Activated CD8-positive, alpha-beta memory T cell treated with anti-CD3 and anti-CD28 coated beads for 1 hour (primary cell): ENCODE measurements at places on chromosomes 5 and 9.

DNA sequence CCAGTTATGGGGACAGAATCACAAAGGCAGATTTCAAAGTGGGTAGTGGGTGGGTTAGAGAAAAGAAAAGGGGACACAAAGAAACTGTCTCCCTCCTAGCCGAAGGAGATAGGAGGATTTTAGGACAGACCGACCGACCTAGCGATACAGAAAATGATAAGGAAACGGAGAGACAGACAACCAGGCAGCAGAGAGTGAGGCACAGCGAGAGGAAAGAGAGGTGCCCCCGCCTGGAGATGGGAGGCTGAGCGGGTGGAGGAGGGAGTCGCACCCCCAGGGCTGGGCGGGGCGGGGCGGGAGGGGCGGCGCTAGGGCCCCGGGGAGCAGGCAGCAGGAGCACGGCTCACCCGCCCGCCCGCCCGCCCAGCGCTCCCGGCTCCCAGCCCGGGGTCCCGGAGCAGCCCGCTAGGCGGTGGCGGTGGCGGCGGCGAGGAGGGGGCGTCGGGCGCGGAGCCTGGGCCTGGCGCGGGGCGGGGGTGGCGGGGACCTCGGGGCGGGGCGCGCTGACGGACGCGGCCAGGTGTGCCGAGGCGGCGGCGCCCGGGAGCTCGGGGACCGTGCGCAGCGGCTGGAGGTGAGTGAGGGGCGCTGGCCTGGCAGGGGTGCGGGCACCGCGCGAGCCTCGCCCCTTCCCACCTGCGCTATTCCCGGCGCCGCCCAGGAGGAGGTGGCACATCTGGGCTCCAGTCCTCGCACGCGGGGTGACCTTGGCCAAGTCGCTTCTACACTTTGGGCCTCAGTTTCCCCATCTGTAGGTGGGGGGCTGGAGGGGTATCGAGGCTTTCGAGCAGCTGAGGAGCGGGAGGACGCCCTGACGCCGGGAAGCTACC lies 15.9 kb upstream of the SYNPO start:
- no peak for DNase-seq

DNA sequence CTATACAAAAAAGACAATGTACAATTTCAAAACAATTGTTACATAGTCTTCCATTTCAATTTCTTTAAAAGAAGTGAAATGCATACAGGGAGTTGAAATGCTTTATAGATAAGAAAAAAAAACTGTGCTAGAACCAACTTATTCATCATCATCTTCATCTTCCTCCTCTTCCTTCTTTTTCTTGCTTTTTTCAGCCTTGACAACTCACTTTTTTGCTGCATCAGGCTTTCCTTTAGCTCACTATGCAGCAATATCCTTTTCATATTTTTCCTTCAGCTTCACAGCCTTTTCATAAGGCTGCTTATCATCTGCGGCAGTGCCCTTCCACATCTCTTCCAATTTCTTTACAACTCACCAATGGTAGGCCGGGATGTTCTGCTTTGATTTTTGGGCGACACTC lies 4.4 kb downstream of the LHFPL2 start:
- DNase-seq = no peak

DNA sequence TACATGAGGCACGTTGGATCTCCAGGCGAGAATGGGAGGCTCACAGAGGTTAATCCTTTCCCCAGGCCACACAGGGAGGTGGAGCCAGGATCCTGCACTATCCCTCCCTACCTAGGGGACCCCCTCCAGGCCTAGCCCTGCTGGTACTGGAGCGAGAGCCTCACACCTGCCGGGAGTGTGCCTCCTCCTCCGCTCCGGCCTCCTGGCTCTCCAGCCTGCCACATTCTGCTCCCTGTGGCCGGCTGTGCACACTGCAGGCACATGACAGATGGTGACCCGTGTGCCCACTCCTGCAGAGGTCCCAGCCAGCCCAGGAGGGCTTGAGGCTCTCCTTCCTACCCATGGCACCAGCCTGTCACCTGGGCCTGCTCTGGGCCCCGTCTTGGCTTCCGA lies 93.4 kb downstream of the RXRA start:
- DNase-seq = no peak

DNA sequence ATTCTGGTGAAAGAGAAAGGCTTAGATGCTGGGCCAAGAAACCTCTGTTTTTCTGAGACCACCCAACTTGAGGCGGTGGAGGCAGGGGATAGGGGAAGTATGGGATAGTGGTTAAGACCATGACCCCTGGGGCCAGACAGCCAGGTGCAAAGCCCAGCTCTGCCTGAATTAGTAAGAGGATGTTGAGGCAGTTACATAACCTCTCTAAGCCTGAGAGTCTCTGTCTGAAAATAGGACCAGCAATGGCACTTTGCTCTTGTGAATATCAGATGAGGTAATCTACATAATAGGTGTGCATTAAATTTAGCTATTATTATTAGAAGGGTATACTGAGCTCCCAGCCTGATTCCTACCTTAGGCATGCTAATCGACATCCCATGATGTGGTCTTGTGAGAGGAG lies 68.2 kb downstream of the DOCK2 start:
- no peak for DNase-seq

DNA sequence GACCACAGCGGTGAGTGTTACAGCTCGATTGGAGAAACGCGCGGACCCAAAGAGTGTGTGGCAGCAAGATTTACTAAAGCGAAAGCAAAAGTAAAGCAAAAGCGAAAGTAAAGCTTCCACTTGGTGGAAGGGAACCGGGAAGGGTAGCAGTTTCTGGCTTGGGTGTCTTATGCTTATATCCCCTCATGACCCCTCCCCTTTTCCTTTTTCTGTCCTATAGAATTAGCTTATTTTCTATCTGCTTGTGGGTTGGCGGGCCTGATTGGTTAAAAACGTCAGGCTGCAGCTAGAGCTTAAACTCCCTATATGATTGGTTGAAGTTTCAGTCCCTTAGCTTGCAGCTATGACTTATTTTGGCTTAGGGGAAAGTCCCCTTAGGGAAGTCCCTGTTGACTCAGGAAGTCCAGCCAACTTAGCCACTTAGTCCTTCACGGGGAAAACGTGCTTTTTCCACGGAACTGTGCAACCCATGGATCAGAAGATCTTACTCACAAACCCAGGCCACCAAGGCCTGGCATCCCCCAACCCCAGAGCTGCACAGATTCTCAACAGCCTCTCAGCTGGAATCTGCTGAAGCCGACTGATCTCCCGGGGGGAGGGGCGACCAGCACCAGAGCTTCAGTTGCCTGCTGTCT lies 114.2 kb upstream of the ADAMTS16 start:
- no peak for DNase-seq

- no peak for DNase-seq
Observed at GRCh38 chr5:32790411-32790951, 79.4 kb downstream of the NPR3 start.

GRCh38 chr9:94907264-94907936 lies 180.9 kb downstream of the AOPEP start:
- no peak for DNase-seq

DNA sequence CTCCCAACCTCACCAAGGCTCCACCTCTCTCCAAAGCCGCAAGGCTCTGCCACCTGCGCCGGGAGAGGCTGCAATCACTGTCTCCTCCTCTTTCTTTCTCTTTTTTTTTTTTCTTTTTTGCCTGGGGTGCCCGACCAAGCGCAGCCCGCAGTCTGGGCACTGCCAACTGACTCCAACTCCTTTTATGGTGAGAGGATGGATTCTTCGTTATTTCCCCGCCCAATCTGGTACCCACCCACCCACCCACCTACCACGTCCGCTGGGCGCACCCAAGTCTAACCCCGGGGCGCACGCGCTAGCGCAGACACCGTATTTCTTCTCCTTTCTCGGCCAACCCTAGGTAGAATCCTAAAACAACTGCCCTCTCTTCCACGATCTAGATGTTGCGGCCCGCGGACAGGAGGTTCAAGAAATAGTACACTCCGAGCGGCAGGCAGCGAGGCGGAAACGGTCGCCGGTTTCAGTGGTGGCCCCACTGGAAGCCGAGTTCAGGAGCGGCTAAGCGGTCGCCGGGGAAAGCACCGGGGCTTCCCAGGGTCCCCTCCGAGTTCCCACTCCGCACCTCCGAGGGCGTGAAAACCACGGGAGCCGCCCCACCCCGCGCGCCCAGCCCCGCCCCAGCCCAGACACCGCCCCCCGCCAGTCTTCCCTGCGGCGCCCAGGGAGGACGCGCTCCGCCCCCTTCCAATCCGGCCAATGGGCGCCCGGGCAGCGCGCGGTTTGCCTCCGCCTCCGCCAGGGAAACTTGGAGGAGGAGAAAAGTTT lies 385 bp upstream of the PTGER4 start:
- DNase-seq = peak; percentile 86

- DNase-seq = peak; percentile 36
Observed at GRCh38 chr9:92963831-92964606, 16.7 kb downstream of the FGD3 start.

DNA sequence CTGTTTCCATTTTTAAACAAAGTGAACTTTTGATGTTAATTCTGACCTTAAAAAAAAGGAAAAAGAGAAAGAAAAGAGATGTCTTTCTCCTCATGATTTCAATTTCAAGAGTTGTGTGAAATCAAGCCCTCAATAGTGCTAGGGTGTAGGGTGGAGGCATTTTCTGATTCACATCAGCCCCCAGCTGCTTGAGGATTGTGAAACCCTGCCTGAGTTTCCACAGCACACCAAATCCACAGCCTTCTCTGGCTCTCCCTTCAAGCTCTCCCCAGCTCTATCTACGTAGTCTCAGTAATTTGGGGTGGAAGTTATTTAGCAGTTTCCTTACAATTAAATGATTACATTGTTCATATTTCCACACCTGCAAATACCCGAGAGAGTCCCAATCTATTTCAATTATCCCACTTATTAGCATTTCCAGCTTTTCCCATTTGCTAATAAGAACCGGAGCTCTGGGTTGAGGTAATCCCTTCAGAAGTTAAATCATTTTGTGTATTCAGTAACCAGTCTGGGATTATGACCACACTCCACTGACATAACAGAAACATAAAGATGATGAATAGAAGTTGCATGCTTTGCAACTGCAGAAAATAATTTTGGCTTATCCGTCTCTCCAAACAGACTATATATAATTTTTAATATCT lies 54.9 kb downstream of the MTX3 start:
- DNase-seq = no peak

DNA sequence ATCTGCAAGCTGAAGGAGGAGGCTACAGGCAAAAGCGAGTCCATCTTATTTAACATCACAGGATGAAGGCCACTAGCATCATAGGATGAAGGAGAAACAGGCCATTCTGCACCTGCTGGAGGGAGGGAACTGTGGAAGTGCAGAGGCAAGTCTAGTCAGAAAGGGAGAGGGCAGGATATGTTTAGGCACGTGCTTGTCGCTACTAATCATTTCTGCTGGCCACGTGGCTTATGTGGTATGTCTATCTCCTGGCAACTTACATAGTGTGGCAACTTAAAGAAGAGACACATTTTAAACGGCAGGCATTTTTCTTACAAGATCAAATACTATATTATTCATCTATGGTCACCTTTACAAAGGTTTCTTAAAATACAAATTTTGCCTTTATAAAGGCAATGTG lies 74.0 kb downstream of the GNAQ start:
- DNase-seq = no peak

GRCh38 chr9:108997112-108997511 lies 16.2 kb downstream of the CTNNAL1 start:
- no peak for DNase-seq

- DNase-seq = no peak
Observed at GRCh38 chr9:84586662-84587061, 82.9 kb upstream of the NTRK2 start.

GRCh38 chr5:32444431-32445286 lies at the start of gene ZFR:
TSS of gene ZFR (minus strand) at chr5:32444740. CDS start at chr5:32444658, 82 bp downstream.
- DNase-seq = peak; percentile 86

- no peak for DNase-seq
Observed at GRCh38 chr5:38670878-38671277, 114.4 kb upstream of the LIFR start.

DNA sequence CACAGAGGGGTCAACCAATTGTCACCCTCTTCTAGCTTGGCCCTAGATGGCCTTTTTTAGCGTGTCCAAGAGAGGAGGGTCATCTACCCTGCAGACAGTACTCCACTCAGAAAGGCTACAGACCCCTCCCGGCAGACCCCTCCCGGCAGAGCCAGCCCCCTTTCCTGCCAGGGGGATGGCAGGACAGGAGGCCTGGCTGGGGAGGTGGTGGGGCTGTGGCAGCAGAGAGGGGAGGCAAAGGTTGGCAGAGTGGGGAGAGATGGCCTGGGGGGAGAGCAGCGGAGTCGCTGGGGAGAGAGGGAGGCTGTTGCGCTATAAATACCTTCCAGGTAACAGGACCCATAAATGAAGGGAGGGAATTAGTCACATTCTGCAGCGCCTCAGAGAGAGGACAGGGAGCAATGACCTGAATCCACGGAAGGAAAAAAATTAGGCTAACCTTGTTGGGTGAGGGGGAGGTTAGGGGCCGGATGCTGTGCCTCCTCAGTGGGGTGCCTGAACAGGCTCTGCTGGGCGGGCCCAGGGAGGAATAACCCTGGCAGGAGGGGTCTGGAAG lies 32.9 kb upstream of the PSD2 start:
- no peak for DNase-seq

DNA sequence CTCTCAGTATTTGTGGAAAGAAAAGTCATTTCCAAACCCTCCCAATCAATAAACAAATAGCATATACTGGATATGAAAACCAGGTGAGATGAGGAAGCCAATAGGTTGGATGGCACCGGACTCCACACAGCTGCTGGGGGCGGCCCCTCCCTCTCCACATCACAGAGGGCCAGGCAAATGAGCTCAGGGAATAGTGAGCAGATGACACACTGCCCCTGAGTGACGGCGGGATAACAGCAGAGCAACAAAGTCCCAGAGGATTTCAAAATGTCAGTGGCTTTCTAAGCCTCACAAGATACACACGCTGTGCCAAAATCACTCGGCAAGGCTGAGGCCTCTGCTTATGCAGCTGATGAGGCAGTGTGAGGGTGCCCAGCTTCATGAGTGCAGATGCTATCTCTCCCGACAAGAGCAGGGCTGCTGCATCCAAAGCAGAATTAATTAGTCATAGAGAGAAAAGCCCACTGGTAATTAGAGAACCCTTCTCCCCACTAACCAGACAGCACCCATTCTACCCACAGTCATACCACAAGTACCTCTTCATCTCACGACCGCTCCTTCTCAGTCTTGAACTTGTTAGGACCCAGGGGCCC lies 235.0 kb upstream of the NFIL3 start:
- DNase-seq = no peak

DNA sequence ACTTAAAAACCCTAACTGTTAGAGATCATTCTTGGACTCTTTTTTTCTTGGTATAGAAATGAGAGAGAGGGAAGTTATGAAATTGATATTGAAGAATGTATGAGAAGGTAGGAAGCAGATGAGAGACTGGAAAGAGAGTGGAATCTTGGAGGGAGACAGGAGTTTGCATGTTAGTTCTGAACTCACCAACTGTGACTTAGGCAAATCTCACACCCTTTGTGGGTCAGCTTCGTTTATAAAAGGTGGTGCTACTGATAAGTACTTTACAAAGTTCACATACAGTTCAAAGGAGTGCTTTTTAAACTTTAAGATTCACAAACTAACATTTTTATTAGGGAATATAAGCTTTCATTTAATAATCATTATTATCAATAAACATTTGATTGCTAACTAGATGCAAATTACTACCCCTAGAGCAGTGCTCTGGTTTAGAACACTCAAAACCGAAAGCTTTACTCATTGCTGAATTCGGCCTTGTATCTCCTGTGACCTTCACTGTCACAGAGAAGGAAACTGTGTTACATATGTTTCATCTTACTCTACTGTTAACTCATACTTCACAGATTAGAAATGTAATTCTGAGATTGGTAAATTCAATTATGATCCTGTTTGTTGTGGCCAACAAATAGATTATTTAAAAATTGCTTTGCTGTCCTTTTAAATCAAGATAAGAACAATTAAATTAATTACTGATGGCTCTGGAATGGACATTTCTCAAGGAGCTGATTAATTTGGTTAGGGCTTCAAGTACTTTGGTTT lies 143.2 kb downstream of the RMI1 start:
- DNase-seq = no peak

GRCh38 chr9:100056561-100056960 lies 42.2 kb downstream of the ERP44 start:
- no peak for DNase-seq
